Fibroblast of skin of right quadriceps (primary cell): ENCODE measurements at places on chromosomes 5 and 9.

DNA sequence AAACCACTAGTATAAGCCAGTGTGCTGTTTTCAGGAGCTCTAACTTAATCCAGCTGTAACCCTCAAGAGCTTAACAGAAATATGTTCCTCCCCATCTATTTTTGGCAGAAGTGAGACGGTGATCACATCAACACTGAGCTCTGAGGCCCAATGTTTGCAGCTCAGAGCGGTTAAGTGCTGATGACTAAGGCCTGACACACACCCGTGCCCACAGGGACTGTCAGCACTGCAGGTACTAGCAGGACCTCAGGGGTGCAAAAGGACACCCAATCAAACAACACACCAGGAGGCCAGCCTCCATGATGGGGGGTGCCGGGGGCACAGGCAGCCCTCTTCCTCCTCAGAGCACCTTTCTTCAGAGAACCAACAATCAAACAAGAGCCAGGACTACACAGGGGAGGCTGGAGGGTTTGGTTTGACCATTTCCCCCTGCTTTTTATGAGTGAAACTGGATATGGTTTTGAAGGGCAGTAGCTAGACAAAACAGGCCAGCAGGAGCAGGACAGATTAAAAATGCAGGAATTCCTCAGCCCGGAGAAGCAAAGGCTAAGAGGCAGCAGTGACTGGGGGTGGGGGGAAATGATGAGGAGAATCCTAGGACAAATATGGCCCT lies 61.3 kb downstream of the RAPGEF1 start:
- peak; percentile 98 for DNase-seq

- no peak for DNase-seq
Measured at GRCh38 chr5:72505016-72505415, 2.2 kb downstream of the ZNF366 start.

- DNase-seq, result peak; percentile 66
Measured at GRCh38 chr9:95313010-95313498, 4.5 kb downstream of the FANCC start.

DNA sequence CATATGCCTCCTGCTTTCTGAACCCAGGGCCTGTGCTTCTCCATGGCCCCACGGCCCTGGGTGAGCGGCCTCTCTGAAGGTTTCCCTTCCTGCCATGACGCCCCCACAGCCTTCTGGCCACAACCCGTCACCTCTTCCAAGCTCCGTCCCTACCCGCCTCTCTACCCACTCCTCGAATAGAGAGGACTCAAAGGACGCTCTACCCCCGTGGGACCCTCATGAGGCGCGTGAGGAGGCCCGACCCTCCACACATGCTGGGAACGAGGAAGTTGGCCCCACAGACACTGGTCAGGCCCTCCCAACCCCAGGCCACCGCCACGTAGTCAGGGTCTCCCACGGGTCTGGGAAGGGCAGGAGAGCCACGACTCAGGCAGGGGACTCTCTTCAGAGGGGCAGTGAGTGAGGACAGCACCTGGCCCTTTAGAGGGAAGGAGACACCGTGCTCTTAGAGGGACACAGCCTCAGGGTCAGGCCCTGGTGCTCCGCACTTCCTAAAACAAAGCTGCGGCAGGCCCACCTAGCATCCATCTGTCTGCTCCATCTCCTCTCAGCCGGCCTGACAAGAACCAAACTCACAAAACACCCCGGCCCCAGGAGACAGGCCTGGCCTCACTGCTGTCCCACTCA lies 5.3 kb downstream of the BRD3 start:
- no peak for DNase-seq

DNA sequence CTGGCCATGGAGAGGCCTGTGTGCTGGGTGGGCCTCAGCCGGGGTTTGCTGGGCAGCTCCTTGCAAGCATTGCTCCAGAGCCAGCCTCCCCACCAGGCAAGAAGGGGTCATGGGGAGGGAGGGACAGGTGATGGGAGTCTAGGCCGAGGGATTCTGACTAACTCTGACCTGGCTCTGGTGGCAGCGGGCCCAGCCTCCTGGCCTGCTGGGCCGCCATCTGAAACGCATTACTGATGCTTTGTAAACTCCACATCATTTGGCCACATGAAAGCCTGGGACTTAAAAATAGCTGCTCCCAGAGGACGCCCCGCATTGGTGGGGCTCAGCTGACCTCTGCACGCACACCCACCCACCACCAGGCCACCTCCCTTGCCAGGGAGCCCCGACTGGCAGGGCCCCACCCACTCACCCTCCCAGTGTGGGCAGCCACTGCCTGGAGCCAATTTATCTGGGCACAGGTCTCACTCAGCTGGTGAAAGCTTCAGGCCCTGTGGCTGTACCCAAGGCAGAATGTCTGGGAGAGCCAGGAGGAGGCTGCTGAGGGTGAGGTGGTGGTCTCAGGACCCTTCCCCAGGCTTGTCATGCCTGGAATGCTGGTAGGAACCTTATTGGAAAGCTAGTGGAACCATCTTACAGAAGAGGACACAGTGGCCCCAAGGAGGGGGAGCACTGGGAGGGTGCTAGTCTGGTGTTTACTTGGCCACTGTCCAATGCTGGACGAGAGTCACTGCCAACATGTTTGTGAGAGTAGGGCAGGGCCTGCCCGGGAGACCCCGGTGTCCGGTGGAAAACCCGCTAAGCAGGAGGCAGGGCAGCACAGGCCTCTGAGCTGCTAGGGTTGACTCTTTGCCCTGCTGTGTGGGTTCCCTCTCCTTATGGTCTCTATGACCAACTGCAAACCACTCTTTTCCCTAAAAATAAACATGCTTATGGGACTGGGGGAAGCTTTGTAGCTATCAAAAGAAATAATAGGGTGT lies 10.8 kb downstream of the TCF7 start:
- DNase-seq, result peak; percentile 88

GRCh38 chr9:34457266-34458012 lies 931 bp downstream of the FAM219A start:
- peak; percentile 77 for DNase-seq

DNA sequence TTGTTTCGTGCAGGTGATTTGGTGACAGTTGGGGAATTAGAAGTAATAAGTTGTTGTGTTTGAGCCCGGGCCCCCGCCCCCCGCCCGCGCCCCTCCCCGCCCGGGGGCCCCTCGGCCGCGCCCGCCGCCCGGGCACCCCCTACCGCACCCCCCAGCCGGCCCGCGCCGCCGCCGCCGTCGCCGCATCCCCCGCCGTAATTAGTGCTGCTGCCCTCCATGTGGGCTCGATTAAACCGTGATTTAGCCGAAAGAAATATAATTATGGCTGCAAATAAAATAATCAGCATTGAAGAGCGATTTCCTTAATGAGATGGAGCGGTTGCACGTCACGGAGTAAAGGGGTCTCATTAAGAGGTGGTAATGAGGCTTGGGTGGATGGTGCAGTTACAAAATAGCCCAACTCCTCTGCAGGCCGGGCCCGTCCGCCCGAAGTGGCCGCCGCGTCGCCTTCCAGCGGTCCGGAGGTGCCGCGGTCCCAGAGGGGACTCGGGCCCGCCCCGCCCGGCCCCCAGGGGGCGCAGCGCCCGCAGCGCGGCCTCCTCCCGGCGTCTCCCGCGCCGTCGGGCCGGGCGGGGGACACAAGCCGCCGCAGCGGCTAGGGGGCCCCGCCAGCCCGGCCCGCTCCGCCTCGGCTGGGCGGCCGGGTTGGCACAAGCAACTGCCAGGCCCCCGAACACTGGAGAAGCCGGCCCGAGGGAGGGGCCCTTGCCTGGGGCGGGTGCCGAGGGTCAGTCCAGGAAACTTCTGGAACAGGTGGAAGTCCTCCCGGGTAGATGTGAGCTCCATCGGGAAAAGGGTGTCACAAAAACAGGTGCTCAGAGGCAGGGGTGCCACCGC lies 6.9 kb upstream of the OTP start:
- DNase-seq, result peak; percentile 9

DNA sequence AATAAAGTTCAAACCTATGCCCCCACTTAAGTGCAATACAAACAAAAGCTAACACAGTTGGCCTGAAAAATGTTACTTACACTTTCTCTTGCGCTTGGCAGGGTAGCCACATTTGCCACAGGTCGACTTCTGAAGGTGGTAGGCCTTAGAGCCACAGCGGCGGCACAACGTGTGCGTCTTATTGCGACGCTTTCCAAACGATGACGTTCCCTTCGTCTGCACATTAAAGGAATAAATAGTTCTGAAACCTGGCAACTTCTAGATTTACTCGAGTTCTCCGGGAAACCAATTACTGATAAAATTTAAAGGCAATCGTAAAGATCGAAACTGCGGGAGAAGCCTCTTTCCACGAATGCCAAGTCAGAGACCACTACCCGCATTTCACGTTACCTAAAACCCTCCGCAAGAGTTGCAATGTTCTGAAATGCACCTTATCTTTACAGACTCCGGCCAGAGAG lies 602 bp downstream of the RPL37 start:
- DNase-seq, result no peak

GRCh38 chr9:35028341-35028740 lies 38.8 kb downstream of the DNAJB5 start:
- DNase-seq, result no peak

DNA sequence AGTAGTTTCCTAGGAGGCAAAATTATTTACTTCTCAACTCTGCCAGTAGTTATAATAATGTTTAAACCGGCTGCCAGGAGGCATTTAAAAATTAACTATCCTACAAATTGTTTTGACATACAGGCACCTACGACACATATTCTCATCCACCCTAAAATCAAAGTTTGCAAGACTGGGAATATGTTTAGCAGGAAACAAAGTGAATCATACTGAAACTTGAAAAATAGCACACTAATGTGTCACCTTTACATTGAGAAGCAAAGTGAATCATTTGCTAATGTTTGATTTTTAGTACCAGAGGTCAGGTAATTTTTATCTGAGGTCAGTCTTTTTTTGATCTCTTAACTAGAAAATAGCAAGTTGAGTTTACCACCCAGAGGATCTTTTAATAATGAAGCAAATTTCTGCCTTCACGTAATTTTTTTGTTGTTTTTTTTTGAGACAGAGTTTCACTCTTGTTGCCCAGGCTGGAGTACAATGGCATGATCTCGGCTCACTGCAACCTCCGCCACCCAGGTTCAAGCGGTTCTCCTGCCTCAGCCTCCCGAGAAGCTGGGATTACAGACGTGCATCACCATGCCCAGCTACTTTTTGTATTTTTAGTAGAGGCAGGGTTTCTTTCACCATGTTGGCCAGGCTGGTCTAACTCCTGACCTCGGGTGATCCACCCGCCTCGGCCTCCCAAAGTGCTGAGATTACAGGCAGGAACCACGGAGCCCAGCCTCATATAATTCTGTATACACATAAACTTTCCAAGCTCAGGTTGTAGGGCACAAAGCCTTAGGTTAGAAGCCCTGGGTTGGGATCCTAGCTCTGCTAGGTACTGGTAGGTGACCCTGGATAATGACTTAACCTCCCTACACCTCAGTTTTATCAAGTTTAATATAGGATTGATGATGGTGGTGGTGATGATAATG lies 124.3 kb downstream of the UGCG start:
- peak; percentile 83 for DNase-seq

- no peak for DNase-seq
Measured at GRCh38 chr9:10204276-10204675, 408.5 kb downstream of the PTPRD start.

DNA sequence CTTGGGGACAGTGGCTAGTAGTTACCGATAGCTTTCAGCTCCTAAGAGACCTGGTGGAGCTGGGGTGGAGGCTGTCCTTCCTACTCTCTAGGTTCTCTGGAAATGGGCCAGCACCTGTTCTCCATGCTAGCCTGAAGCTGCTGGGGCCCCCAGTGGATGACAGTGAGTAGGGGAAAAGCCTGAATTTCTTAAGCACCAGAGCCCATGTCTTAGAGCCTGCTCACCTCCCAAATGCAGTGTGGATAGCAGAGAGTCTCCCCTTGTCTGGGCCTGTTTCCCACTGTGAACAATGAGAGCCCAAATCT lies 105.8 kb downstream of the DAB2IP start:
- no peak for DNase-seq

DNA sequence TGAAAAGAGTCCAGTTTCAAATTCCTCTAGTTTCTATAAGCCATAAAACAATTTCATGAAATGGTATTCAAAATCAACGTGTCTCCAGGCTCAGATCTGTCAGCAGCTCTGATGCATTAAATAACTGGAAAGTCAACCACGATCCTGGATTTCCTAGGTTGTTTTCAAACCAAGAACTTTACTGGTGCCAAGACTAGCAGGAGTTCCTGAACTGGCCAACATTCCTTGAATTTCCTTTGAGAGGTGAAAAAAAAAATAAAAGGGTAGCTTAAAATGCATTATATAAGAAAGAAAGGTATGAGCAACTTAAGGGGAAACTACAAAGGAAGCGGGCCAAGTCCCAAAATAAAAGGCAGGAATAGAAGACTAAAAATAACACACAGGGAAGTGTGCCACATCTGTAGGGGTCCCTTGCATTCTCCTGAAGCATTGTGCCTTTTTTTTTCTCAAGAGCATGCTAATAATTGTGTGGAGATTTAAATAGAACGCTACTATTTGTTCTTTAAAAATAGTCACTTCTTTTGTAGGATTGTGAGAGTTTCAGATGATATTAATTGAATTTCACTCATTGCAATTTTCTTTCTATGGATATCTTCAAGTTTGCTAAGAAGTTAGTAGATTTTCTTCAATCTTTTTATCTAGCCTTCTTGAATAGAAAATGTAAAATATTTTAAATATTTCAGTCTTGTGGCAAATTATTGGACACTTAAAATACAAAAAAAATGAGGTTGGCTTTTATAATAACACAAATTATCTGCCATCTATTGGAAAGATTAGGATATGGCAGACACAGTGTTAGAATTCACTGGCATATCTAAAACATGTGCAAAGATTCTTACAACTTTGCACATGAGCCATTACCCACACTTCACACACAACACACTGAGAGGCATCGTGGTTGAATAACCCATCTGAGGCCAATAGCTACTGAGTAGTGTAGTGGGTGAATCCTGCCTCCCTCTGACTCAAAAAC lies 15.3 kb downstream of the ESM1 start:
- DNase-seq, result peak; percentile 10

DNA sequence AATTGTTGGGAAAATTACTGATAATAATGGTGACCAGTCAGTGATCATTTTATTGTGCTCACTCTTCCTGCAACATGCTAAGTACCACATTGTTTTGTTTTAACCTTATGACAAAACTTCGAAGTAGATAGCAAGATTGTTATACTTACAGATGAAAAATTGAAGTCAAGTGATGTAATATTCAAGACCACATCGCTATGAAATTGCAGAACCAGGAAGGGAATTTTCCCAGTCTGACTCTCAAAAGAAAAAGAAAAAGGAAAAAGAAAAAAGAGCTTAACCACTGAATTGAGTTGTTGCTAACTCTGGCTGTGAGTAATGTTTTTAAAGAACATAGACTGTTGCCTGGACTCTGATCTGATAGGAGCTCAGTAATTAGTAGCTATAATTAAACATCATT lies 170.6 kb upstream of the HAPLN1 start:
- DNase-seq, result no peak

DNA sequence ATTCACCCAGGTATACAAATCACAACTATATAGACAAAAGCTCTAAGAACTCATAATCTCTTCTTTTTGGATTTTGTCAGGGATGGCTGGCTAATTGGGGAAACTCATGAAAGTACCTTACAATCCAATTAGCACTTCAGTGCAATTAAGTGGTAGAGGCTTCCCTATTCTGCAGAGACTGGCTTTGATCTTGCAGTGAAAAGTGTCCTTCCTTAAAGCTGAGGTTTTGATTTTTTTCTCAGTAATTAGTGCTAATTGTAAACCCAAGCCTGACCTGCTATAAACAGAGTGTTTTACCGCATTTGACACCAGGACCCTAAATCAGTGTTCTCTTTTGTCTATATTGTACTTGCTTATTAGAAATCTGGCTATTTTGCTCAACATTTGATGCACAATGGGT lies 294.0 kb upstream of the EFNA5 start:
- no peak for DNase-seq
